ENCODE measurements at places on chromosomes 7 and 10. TPM values are rescaled to one million over a fixed set of nuclear protein-coding genes. Genes with fewer than 3 reads are reported as not detected.

Gene STAM
- 29.5 TPM for total RNA-seq

Gene CDH23
- 1.3 TPM for total RNA-seq

Gene CALY
- 0.44 TPM for total RNA-seq

Gene GPR141
- total RNA-seq, result not detected

Gene ARHGAP22
- total RNA-seq, result not detected

Gene SAP25
- total RNA-seq, result 20.9 TPM

Gene JCAD
- total RNA-seq, result 0.78 TPM

Gene PRSS1
- not detected for total RNA-seq

Gene MBLAC1
- total RNA-seq, result 5.0 TPM

Gene ACTL6B
- total RNA-seq, result not detected

Gene TAS2R39
- not detected for total RNA-seq

Gene CDNF
- 1.3 TPM for total RNA-seq

Gene PRRT4
- total RNA-seq, result not detected

Gene CYP3A4
- total RNA-seq, result not detected

Gene HSPB1
- 32.3 TPM for total RNA-seq

Gene TMEM225B
- total RNA-seq, result 1.4 TPM

Gene CAMK2G
- 43.0 TPM for total RNA-seq

Gene RP9
- 13.9 TPM for total RNA-seq

Gene WDR86
- total RNA-seq, result not detected

Gene DNAH11
- total RNA-seq, result 2.3 TPM

Gene TFPI2
- not detected for total RNA-seq

Gene CCAR1
- total RNA-seq, result 74.6 TPM

Gene TRIM56
- 73.7 TPM for total RNA-seq

Gene MYOF
- 1.8 TPM for total RNA-seq

Gene CHAT
- total RNA-seq, result not detected

Gene SFRP4
- total RNA-seq, result not detected

Gene C10orf95
- total RNA-seq, result not detected

Gene PSMG3
- 29.3 TPM for total RNA-seq

Gene NDUFA5
- 52.1 TPM for total RNA-seq

Gene SLC26A4
- 17.4 TPM for total RNA-seq

Gene LDB1
- total RNA-seq, result 86.4 TPM

Gene NACAD
- total RNA-seq, result 0.05 TPM

Gene FAM241B
- 10.0 TPM for total RNA-seq

Measured in T-helper 1 cell treated with Interleukin-12 subunit alpha and Interleukin-12 subunit beta and Interleukin-4 antibody, amounts not matched to agents 30 ng/mL and 1 ng/mL, for 36 hours (primary cell).